Forelimb muscle (tissue), 1 donor: ENCODE measurements at places on chromosomes 2 and 18. TPM values are rescaled to one million over a fixed set of nuclear protein-coding genes. Genes with fewer than 3 reads are reported as not detected.

The FHOD3 gene
- polyA plus RNA-seq, result 30.8 TPM

The CYP27C1 gene
- polyA plus RNA-seq, result 5.1 TPM

The AOX1 gene
- 0.67 TPM for polyA plus RNA-seq

The LDLRAD4 gene
- 9.3 TPM for polyA plus RNA-seq

The DTNA gene
- 90.1 TPM for polyA plus RNA-seq

The TUBA4B gene
- 0.20 TPM for polyA plus RNA-seq

The KLHL30 gene
- polyA plus RNA-seq, result 20.7 TPM

The ZNF512 gene
- polyA plus RNA-seq, result 41.1 TPM

The LIPT1 gene
- polyA plus RNA-seq, result 7.6 TPM

The RAB6C gene
- polyA plus RNA-seq, result 0.24 TPM

The GPR35 gene
- polyA plus RNA-seq, result 1.7 TPM

The AFG3L2 gene
- 53.7 TPM for polyA plus RNA-seq

The TRABD2A gene
- polyA plus RNA-seq, result 0.08 TPM

The RSAD2 gene
- 2.5 TPM for polyA plus RNA-seq
